Activated gamma-delta T cell treated with anti-CD3 and anti-CD28 coated beads, Interleukin-2, amount 50 U/mL, for 16 hours (primary cell): ENCODE measurements at places on chromosomes 1 and 21.

DNA sequence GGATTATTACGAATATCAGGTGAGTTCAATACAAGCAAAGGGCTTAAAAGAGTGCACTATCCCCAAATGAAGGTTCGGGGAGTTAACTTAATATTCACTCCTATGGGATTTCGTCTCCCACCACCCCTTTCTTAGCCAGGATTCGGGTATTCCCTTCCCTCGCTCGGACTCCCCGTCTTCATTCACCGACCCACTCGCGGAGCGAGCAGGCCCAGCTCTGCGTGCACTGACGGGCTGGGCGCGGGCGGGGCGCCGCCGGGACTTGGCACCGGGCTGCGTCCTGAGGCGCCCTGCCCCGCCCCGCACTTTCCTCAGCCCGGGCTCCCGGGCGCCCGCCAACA lies 7.7 kb upstream of the MPZL1 start:
- DNase-seq: no peak

- no peak for DNase-seq
Measured at GRCh38 chr1:28417441-28417922, 47.9 kb downstream of the PHACTR4 start.

DNA sequence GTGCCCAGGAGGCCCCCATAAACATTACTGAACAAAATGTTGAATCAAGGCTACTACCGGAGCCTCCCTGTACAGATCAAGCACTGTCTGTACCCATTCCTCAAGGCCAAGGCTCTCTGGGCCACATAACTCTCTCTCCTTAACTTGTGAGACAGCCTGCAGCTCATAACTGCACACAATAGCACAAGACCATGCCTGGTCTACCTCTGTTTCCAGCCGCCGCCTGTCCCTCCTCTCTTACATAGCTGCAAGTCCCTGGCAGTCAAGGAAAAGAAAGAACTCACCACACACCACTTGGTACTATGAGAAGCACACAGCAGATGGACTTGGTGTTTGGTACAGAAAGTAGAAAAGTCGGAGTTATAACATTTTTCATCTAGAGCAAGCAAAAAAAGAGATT lies 91.1 kb downstream of the SSBP3 start:
- DNase-seq: no peak

GRCh38 chr1:245987577-245987976 lies 519.5 kb downstream of the SMYD3 start:
- DNase-seq: no peak

DNA sequence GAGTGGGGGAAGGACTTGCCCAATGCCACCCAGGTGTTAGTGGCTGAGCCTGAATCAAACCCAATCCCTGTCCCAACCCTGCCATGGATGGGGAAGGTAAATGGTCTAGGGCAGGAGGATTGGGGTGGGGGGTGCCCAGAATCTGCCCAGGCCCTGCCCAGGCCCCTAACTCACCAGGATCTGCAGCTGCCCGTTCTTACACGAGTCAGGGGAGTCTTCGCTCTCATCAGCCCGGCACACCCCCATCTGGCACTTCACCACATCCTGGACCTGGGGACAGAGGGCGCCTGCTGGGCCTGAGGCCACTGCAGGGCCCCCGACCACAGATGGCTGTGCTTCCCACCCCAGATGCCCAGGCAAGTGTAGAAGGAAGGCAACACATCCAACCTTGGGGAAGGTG lies 28.5 kb upstream of the COL16A1 start:
- DNase-seq: no peak

DNA sequence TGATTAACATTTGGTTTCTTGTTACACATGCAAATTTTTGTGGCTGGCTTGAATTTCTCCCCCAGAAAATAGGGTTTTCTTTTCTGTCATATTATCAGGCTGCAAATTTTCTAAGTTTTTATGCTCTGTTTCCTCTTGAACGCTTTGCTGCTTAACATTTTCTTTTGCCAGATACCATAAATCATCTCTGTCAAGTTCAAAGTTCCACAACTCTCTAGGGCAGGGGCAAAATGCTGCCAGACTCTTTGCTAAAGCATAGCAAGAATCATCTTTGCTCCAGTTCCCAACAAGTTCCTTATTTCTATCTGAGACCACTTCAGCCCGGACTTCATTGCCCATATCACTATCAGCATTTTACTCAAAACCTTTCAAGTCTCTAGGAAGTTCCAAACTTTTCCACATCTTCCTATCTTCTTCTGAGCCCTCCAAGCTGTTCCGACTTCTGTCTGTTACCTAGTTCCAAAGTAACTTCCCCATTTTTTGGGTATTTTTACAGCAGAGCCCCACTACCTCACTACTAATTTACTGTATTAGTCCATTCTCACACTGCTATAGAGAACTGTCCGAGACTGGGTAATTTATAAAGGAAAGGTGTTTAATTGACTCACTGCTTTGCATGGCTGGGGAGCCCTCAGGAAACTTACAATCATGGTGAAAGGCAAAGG lies 486.9 kb upstream of the NCAM2 start:
- DNase-seq: no peak

DNA sequence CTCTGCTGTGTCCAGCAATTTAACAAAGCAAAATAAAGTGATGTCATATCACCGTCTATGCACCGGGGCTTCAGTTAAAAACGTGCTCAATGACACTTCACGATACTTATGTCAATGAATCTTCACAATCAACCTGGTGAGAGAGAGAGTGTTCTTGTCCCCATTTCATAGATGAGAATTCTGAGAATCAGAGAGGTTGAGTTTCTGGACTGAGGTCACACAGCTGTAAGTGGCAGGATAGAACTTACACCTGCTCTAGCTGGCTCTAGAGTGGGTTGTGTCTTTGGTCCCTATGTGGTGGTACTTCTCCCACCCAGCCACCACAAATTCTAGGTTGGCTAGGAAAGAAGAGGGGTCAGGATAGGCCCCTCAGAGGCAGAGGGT lies 5.2 kb downstream of the NTRK1 start:
- DNase-seq: no peak

GRCh38 chr1:150820730-150821512 lies 12.9 kb upstream of the CTSK start:
- no peak for DNase-seq

DNA sequence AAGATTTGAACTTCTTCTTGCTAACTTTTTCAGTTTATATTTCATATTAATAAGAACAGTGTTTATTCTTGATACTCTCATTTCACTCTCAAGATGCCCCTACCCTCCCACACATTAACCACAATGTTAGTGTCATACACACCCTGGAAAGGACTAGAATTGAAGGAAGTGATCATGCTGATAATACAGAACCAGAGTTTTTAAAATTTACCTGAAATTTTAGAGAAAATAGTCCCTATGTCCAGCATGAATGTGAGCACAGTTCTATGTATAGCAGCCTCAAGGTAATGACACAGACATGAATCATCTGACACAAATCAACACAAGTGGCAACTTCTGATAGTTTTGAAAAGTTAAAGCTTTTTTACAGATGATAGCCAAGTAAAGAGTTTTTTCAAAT lies 26.0 kb downstream of the RGS1 start:
- DNase-seq: no peak

DNA sequence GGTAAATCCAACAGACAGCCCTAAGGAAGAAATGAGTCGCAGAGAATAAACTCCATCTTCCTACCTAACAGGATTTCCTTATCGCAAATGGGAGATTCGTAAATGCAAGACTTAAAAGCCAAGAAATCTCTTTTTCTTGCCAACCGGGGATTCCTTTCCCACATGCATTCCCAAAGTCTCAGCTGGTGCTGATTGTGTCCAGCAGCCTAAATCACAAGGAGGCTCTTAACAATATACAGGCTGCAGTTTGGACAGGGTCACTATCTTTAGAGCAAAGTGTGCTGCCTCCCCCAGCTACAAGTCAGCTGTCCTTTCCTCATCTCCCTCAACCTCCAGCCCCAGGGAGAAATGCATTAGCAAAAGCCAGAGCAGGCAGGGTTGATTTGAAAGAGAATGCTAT lies 189.8 kb upstream of the PLXNA2 start:
- DNase-seq: no peak

DNA sequence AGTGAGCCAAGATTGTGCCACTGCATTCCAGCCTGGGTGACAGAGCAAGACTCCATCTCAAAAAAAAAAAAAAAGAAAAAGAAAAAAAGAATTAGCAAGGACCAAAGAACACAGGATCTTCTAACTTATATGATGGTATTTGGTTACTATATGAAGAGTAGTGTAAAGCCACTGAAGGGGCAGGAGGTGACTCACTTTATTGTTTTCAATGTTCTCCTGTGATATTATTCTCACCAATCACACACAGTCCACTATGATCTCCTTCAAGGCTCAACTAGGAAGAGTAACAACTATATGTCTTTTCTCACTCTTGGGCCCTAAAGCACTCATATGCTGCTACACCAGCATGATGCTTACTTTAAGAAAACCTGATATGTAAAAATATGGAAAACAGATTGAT lies 26.7 kb downstream of the RC3H1 start:
- no peak for DNase-seq

DNA sequence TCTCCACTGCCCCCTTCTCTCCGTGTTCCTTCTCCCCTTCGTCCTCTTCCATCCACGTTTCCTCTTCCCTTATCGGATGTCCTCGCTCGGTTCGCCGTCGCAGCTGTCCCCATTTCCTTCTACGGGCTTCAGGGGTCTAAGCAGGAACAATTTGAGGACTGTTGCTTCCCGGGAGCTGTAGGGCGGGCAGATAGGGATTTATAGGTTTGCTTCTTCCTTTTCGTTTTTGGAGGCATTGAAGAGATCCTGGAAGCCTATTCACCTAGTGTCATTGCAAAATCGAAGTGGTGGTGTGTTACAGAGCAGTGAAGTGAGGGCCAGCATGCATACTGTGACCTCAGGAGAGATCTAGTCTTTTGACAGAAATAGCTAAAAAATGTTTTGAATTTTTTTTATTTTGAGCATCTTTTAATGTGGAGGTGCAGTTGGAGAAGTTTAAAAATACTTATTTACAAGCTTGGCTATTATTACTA lies 897 bp downstream of the ZYG11B start:
- no peak for DNase-seq

GRCh38 chr21:19463966-19464365 lies 1060.4 kb upstream of the TMPRSS15 start:
- DNase-seq: no peak

- DNase-seq: no peak
Measured at GRCh38 chr1:9595968-9596340, 7.2 kb downstream of the TMEM201 start.

DNA sequence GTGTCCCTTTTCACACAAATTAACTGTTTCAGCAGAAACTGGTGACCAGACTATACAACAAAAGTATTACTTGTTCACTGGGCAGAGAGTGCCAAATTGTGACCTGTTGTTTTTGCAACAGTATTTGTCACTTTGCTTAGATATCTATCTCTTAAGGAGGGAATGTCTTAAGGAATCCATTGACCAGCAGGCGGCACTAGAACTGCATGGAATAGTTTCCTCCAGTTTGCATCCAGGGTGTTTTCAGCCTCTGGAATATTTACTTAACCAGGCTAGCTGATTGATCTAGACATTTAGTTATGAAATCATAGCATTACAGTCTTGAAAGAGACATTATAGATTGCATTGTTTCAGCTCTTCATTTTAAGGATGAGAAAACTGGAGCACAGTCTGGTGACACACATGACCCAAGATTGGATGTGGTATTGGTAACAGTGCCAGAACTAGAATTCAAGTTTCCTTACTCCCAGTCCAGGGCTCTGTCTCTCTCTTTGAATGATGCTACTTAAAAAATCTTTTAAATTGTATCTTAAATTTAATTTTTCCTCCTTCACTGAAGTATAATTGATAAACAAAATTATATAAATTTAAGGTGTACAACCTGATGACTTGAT lies 16.9 kb downstream of the RPTN start:
- no peak for DNase-seq

- DNase-seq: no peak
Measured at GRCh38 chr1:59368008-59368670, 71.2 kb downstream of the FGGY start.

GRCh38 chr21:21182401-21183010 lies 184.3 kb downstream of the NCAM2 start:
- DNase-seq: no peak

GRCh38 chr1:48730164-48730910 lies 46.4 kb downstream of the BEND5 start:
- DNase-seq: no peak
